HEK293T (cell line): ENCODE measurements at places on chromosomes 2 and 18.

GRCh38 chr2:144370937-144371584, 148.9 kb downstream of the ZEB2 start:
- DNase-seq = no peak

DNA sequence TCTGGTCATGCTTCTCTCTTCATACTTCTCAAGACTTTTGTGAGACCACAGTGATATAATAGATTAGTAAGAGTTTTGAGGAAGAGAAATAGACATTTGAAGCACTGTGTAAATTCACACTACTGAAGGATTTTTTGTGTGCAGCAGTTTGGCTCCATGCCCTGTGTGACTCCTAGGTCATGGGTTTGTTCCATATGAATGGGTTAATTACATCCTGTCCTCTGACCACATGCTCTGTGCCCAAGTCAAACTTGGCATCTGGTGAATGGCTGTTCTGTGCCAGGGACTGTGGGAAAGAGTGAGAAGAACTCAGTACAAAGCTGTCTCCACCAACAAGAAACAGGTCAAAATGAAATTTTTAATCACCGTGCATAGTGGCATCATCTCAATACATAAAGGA, 304.0 kb downstream of the LNPK start:
- no peak for DNase-seq

GRCh38 chr2:202311823-202312388, 46.3 kb downstream of the NOP58 start:
- no peak for DNase-seq

DNA sequence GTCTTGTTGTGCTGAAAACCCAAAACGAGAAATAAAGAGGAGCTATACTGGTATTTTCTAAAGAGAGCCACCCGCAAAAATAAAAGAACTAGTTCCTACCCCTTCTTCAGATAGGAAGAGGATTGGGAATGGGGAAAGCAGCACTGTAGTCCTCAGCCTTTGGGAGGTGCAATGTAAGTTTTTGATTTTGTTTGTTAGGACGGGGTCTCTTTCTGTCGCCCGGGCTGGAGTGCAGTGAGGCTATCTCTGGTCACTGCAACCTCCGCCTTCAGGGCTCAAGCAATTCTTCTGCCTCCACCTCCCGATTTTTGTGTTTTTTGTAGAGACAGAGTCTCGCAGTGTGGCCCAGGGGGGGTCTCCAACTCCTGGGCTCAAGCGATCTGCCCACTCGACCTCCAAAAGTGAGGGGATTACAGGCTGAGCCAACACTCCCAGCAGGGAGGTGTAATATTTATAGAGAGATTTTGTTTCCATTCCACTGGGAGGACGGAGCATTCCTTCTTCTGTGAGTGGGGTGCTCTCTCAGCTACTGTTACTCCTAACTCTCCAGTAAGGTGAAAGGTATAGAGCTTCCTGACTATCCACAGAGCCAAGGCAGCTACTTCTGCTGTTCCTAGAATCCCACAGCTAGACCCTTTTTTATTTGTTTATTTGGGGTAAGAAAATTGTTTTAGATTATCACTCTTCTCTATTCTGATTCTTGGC, 13.1 kb upstream of the GULP1 start:
- no peak for DNase-seq

DNA sequence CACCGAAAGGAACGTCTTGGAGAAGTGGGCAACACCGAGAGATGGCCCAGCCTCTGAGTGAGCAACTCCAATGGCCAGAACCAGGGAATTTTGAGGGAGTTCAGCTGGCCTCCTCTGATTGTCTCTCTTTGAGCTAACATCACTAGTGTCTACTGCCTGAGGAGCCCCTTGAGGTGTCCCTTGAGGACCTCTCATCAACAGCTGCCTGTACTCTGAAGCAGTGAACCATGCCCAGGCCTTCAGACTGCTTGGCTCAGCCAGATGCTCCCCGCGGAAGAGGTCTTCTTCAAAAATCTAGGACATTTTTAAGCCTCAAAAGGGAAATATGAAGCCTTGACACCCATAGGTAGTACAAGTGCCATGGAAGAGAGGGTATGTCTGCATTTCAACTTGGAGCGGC, 430.4 kb downstream of the TXNL1 start:
- DNase-seq = no peak

DNA sequence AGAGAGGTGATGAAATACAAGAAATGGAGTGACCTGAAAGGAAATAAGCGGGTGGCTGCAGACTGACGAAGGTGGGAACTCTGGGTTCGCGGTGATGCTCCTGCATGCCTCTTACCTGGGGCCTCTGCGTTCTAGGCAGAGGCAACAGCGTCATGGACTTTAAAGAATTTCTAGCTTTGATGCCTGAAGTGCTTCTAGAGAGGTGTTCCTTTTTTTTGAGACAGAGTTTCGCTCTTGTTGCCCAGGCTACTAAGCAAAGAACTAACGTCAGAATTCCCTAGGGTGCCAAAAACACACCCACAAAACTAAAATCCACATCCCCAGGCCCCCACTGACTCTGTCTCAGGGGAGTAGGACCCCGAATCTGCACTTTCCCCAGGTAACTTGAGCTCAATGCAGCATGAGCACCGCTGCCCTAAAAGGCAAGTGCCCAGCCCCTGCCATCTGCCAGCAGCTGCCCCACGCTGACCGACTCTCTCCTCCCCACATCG, 110.5 kb upstream of the ID2 start:
- DNase-seq = no peak

DNA sequence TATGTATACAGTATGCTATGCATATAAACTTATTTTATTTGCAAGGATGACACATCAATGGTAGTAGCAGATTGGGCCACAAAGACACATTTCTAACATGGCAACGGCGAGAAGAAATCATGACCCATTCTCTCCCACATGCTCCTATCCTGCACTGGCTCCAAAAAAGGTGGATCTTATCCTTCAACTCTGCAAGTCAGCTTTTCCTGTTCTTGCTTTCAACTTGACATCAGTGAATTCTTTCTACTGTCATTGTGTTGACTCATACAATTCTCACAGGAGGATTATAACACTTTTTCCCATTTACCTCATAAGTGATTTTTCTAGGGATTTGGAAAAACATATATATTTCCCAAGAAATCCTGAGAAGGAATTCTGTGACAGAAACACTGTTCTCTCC, 53.1 kb downstream of the ACVR1 start:
- DNase-seq = no peak

GRCh38 chr2:203685081-203685621, 21.3 kb upstream of the CD28 start:
- DNase-seq = no peak

- no peak for DNase-seq
Measured at GRCh38 chr18:53745224-53745967, 479.1 kb downstream of the MBD2 start.

DNA sequence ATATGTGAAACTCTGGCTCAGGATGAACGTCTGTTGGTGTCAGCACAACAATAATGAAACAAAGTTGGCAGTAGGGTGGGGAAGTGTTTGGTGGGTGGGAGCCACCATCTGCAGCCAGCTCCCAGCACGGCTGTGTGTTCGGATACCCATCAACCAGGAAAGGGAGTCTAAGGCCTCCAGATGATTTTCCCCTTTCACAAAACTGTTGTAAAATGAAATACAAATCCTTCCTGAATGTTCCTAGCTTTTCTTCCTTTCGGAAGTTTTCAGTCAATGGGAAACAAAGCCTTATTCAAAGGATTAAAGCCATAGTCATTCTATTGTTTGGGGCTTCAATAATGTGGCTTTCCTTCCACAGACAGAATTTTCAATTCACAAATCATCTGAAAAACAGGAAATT, 14.5 kb upstream of the DARS1 start:
- DNase-seq = no peak
